Stimulated activated CD4-positive, alpha-beta T cell treated with anti-CD3 and anti-CD28 coated beads, Interleukin-4, amount 100 ng/mL, for 24 hours (primary cell): ENCODE measurements at places on chromosomes 3 and 15.

- no peak for DNase-seq
Measured at GRCh38 chr3:36557021-36557707, 176.9 kb downstream of the STAC start.

DNA sequence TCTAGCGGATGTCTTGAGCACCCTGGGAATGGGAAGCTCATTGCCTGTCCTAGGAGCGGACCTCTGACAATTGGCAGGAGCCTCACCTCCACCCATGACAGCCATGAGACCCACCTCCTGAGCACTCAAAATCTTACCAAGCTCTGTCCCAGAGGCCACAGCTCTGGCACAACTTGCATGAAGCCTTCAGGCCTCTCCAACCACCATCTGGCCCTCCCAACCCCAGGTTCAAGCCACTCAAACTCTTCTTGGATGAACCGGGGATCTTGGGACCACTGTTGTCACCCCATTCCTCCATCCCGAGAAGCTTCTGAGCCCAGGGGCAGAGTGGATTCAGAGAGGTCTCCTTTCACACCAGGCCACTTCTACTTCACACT lies 1.5 kb downstream of the VIPR1 start:
- no peak for DNase-seq

- no peak for DNase-seq
Measured at GRCh38 chr3:17092583-17092933, 207.8 kb downstream of the PLCL2 start.

GRCh38 chr3:196629228-196629627 lies 10.3 kb upstream of the NRROS start:
- DNase-seq, result no peak
